ENCODE measurements at places on chromosomes 13 and 19.

- DNase-seq, result no peak
Observed at GRCh38 chr19:31885280-31885853, 460.0 kb upstream of the ZNF507 start.

DNA sequence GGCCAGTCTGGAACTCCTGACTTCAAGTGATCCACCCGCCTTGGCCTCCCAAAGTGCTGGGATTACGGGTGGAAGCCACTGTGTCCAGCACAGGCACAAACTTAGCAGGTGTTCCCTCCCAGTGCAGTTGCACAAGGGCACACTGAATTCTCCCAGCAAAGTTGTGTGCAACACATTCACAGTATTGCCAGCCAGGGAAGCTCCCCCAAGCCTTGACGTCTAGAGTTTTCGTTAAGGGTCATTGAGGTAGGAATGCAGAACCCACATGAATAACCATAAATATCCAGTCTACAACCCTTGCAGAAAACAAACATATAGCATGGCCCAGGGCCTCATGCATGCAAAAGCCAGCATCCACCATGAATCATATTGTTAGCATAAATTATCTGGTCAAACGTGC lies 3.3 kb upstream of the AURKC start:
- no peak for DNase-seq

- DNase-seq, result peak; percentile 22
Observed at GRCh38 chr13:48580185-48580803, 47.4 kb upstream of the RCBTB2 start.

DNA sequence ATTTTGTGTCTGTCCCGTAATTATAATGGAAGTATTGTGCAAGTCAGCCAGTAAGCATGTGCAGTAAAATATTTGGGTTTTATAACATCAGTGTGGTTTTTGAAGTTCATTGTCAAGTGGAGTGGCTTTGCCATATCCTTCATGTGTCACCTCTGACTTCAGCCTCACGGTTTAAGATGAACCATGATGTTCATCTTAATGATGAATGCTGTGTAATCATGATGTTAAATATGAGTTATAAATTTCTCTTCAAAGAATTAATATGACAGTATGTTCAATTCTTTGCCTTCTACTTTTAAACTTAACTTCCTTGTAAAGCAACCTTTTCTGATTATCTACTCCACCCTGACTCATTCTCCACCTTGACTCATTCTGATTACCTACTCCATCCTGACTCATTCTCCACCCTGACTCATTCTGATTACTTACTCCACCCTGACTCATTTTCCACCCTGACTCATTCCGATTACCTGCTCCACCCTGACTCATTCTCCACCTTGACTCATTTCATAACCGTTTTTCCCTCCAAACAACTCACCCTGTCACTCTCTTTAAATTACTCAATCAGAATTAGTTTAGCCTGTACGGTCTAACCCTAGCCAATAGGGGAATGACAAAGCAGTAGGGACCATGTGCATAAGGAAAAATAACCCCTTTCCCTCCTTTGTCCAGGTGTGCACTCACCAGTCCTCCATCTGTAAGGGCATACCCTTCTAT lies 50.3 kb upstream of the ANKRD10 start:
- peak; percentile 20 for DNase-seq

- DNase-seq, result no peak
Observed at GRCh38 chr19:11448923-11449554, 13.6 kb downstream of the PRKCSH start.

- DNase-seq, result no peak
Observed at GRCh38 chr19:46254776-46255175, 25.2 kb downstream of the IGFL1 start.

- DNase-seq, result no peak
Observed at GRCh38 chr19:13521066-13521465, 14.8 kb upstream of the CACNA1A start.

Data from nucleus accumbens (tissue), 56 donors.